ENCODE measurements at places on chromosomes 6 and 20.
A peak's percentile ranks its signal among the peaks of the same experiment; 100 is the strongest.

GRCh38 chr6:154252678-154253077 lies 103.9 kb downstream of the IPCEF1 start:
- no peak for DNase-seq

- DNase-seq: no peak
These were observed 131.3 kb upstream of the EDN1 start for GRCh38 chr6:12158686-12159415.

DNA sequence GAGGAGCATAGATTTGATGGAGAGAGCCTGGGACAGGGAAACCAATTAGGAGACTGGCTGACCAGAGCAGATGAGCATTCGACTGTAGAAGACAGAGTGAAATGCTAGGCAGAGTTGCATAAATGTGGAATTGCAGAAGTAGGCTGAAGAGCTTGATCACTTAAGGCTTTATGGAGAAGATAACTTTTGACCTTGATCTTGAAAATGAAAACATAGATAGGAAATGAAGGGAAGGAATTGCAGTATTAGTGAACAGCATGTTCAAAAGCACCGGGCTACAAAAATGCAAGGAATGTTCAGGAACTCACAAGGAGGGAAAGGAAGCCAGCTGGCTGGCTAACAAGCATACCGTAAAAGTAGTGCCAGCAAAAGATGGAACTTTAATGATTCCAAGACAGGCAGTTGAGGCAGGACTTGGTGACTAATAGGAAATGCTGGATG lies 20.5 kb upstream of the LTV1 start:
- DNase-seq: no peak

- peak; percentile 75 for DNase-seq
These were observed 2.1 kb downstream of the NQO2 start for GRCh38 chr6:3001773-3002293.

- no peak for DNase-seq
These were observed 111.8 kb downstream of the PLCB4 start for GRCh38 chr20:9180481-9181257.

DNA sequence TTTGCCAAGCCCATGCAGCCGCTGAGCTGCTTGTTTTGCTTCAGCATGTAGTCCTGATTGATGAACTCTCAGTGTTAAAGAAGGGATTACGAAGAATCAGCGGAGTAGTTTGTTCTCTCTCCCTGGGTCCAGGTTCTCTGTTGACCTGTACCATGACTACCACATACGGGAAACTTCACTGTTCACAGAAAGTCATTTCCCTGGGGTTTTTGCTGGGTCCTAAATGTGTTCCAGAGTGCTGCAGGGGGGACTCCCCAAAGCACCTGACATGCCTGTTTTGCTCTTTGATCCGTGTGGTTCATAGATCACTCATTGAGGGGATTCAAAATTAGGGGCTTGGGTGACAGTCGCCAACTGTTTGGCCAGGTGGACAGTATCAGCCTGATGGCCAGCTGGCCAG lies 5.5 kb downstream of the LSM14B start:
- DNase-seq: no peak

DNA sequence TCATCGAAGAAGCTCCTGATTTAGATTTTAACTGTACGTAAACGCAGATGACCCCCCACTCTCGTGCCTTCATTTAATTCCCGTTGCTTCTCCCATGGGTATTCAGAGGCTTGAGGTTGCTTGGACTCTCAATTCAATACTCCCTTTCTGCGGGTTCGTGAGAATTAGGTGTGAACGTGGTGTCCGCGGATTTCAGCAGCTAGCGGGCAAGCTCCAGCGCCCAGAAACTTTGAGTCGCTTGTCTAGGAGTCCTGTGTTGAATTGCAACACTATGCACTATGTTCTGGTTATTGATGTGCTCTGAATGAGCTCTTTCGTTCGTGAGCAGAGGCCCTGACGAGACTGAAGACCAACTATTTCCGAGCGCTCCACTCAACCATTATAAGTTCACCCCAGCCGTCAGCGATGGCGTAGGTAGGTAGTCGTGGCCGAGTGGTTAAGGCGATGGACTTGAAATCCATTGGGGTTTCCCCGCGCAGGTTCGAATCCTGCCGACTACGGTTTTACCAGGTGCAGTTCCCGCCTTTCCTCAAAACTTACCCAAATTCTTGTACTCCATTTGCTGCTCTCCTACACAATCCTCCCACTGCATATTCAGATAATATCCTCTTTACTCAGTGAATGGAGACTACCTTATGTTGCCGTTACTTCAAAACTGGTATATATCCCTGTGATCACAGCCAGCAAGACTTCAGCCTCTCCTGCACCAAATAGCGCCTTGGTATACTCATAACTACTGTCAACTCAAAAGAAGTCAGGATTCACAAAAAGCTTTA lies 72.6 kb upstream of the ZNF184 start:
- peak; percentile 45 for DNase-seq

DNA sequence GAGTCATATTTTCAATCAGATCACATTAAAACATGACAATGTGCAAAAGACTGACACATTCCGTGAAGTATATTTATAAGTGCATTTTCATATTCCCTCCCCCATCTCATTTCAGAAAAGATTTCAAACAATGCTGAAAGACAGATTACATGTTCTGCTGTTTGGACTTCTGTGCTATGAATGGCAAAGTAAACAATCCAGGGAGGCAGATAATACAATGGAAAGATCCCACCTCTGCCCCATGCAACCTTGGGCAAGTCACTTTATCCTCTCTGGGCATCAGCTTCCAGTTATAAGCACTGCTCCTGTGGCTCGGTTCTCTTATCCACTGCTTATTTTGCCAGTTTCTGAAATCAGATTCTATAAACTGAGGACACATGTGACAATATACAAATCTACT lies 110.2 kb downstream of the RCAN2 start:
- DNase-seq: no peak

GRCh38 chr6:149012040-149012545 lies 265.3 kb downstream of the UST start:
- DNase-seq: peak; percentile 98

DNA sequence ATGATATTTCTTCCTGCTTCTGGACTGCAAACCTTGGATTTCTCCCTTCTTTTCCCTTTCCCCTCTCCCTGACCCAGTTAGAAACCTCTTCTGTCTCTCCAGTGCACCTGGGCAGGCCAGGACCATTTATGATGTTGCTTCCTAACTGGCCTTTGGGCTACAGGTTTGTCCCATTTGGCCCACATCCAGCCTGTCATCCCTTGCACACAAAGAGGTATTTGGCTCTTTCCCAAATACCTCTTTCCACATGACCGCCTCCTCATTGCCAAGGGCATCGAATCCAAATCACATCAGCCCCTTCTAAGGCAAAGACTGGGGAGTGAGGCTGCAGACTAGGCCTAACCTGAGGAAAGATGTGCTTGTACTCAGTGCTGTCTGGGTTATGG lies 13.6 kb downstream of the FGD2 start:
- no peak for DNase-seq

- peak; percentile 85 for DNase-seq
These were observed 36.7 kb downstream of the LAMA2 start for GRCh38 chr6:128919412-128920180.
